ENCODE measurements at places on chromosomes 2 and 18. TPM values are rescaled to one million over a fixed set of nuclear protein-coding genes. Genes with fewer than 3 reads are reported as not detected.

PLB1 gene
- total RNA-seq = 1.8 TPM

HOXD9 gene
- total RNA-seq = not detected

POTEE gene
- not detected for total RNA-seq

TXNDC2 gene
- not detected for total RNA-seq

TWIST2 gene
- 118 TPM for total RNA-seq

IFIH1 gene
- total RNA-seq = 11.4 TPM

ZSWIM2 gene
- total RNA-seq = under 0.01 TPM

SUCLG1 gene
- total RNA-seq = 71.1 TPM

L3MBTL4 gene
- total RNA-seq = 1.3 TPM

SP140 gene
- total RNA-seq = 0.33 TPM

RND3 gene
- 559 TPM for total RNA-seq

ABCG5 gene
- not detected for total RNA-seq

LYPD1 gene
- 0.17 TPM for total RNA-seq

ZNF396 gene
- total RNA-seq = 5.0 TPM

KIAA2012 gene
- total RNA-seq = under 0.01 TPM

DYSF gene
- not detected for total RNA-seq

NYAP2 gene
- total RNA-seq = not detected

PIEZO2 gene
- 6.6 TPM for total RNA-seq

NAT8 gene
- total RNA-seq = not detected

YPEL5 gene
- 159 TPM for total RNA-seq

ABCB6 gene
- total RNA-seq = 49.5 TPM

CPS1 gene
- 25.7 TPM for total RNA-seq

DYTN gene
- not detected for total RNA-seq

REG3A gene
- not detected for total RNA-seq

RNF149 gene
- 44.7 TPM for total RNA-seq

HOXD3 gene
- total RNA-seq = not detected

ARHGAP25 gene
- total RNA-seq = 5.8 TPM

LRRFIP1 gene
- total RNA-seq = 58.1 TPM

VWA3B gene
- 0.26 TPM for total RNA-seq

SERPINB13 gene
- not detected for total RNA-seq

ALPI gene
- total RNA-seq = not detected

HOXD12 gene
- total RNA-seq = not detected

ZNF521 gene
- 23.6 TPM for total RNA-seq

COL3A1 gene
- 925 TPM for total RNA-seq

CAPN14 gene
- 0.17 TPM for total RNA-seq

MTX2 gene
- total RNA-seq = 29.6 TPM

CD8B gene
- total RNA-seq = not detected

IL37 gene
- total RNA-seq = not detected

MLPH gene
- 8.2 TPM for total RNA-seq

IL1RL1 gene
- 0.50 TPM for total RNA-seq

TBR1 gene
- total RNA-seq = not detected

All from fibroblast of lung (primary cell).